ENCODE measurements at places on chromosomes 6 and 20. TPM values are rescaled to one million over a fixed set of nuclear protein-coding genes. Genes with fewer than 3 reads are reported as not detected.

DNA sequence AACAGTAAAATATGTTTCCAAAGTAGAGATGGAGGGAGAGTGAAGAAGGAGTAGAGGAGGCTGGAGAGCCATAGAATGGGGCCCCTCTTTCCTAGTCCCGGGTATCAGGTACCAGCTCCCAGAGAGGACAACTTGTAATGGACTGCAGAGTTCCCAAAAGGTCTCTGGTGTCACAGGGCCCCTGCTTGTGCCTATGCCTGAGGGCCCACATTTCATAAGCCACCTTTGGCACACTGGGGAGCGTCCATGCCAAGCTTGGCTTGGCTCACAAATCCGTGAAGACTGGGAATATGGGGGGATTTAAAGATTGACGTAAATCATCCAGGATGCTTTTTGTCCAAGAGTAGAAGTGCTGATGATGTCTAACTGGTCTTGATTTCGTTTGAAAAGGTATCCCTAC lies 16.4 kb upstream of the SLC22A3 start:
- H3K27ac ChIP-seq = no peak overlapping the region
- peaks cover 20% of the 10 kb centered on the region for H3K27me3 ChIP-seq
- H3K36me3 ChIP-seq = no peaks in the 10 kb centered on the region
- no peak for DNase-seq
- no peak overlapping the region for H3K4me3 ChIP-seq
- H3K4me1 ChIP-seq = no peaks in the 10 kb centered on the region

APOM gene
- total RNA-seq = 4.9 TPM

KIAA1586 gene
- 18.7 TPM for total RNA-seq

DNA sequence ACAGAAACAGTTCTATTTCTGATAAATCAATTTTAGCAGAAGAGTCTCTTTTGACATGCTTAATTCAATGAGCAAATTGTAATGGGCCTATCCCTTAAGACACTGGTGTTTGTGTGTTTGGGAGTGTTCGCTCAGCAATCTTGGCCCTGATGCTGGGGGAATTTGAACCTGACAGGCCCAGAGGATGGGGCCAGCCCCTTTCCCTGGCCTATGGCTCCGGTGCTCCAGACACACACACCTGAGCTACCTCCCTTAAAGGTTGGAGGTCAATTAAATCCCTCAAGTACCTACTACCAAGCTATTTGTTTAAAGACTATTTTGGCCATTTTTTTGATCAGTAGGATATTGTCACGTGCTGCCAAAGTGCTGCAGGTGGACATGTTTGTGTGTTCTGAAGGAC lies 549.3 kb downstream of the PRKN start:
- no peaks in the 10 kb centered on the region for H3K27me3 ChIP-seq
- H3K36me3 ChIP-seq = no peaks in the 10 kb centered on the region
- no peak overlapping the region for H3K27ac ChIP-seq
- no peak overlapping the region for H3K4me3 ChIP-seq

GRCh38 chr6:56749632-56750151 lies 107.0 kb upstream of the DST start:
- H3K36me3 ChIP-seq = no peaks in the 10 kb centered on the region
- no peak overlapping the region for H3K4me3 ChIP-seq
- no peak for DNase-seq
- H3K4me1 ChIP-seq = no peaks in the 10 kb centered on the region

ULBP3 gene
- 0.47 TPM for total RNA-seq

DNA sequence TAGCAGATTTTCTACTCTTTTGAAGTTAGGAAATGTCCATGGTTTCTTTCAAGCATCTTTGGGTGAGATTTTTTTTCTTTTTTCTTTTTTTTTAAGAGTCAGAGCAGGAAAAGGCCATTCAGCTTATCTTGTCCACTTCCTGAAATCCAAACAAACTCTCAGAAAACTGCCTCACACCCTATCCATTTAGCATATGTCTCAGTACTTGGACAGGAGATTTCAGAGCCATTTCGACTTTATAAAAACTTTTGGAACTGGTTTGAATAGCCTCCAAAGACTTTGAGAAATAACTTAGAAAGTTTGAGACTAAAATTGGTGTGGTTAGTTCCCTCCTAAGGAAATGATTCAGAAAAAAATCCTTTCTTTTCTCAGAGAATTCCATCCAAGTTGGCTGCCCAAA lies 125.1 kb downstream of the MYLK4 start:
- H3K27ac ChIP-seq = no peak overlapping the region
- peaks cover 6% of the 10 kb centered on the region for H3K27me3 ChIP-seq
- H3K4me3 ChIP-seq = no peak overlapping the region
- no peak for DNase-seq

- no peak for DNase-seq
- no peak overlapping the region for H3K27ac ChIP-seq
- no peaks in the 10 kb centered on the region for H3K4me1 ChIP-seq
- no peaks in the 10 kb centered on the region for H3K36me3 ChIP-seq
Observed at GRCh38 chr6:123909989-123910388, 106.3 kb downstream of the NKAIN2 start.

CD93 gene
- 0.11 TPM for total RNA-seq

DNA sequence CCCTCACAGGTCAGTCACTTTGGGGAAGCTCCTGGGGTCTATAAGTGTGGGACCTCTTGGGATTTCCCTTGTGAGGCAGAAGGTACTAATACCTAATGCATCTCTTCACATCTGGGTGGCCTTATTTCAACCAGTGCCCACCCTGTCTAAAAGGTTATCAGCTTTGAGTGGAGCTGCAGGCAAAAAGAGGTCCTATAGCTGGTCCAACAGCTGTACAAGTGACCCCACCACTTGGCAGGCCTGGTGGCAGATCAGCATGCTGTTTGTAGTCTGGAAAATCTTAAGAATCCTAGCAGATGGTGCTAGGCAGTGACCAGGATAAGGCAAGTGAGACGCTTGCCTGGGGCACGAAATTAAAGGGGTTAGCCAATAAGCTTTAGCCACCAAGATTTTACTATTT lies 51.6 kb upstream of the GTSF1L start:
- H3K27ac ChIP-seq = no peak overlapping the region
- DNase-seq = no peak
- peaks cover 16% of the 10 kb centered on the region for H3K4me1 ChIP-seq

- H3K27ac ChIP-seq = no peak overlapping the region
- H3K36me3 ChIP-seq = peaks cover 2% of the 10 kb centered on the region
- peaks cover under 1% of the 10 kb centered on the region for H3K4me1 ChIP-seq
- DNase-seq = no peak
- no peak overlapping the region for H3K4me3 ChIP-seq
- H3K27me3 ChIP-seq = no peaks in the 10 kb centered on the region
Observed at GRCh38 chr20:32460231-32460630, 102.1 kb downstream of the ASXL1 start.

DNA sequence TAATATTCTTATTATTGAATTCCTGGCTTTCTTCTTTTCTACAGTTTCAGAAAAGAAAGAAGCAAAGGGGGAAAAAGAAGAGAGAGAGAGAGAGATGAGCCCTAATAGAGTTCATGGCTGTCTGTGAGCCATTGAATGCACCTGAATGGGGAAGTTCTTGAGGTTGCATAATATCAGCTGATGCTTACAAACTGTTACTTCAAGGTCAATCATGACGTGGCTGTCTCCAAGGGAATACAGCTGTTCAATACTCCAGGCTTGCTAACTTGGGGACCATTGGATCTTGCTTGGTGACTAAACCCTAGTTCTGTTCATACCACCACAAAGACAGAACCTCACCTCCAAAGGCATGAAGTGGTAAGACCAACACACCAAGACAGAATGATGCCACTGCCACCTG lies 180.4 kb downstream of the ADGRG6 start:
- peaks cover 3% of the 10 kb centered on the region for H3K4me1 ChIP-seq
- DNase-seq = no peak
- no peak overlapping the region for H3K4me3 ChIP-seq
- no peak overlapping the region for H3K27ac ChIP-seq
- no peaks in the 10 kb centered on the region for H3K27me3 ChIP-seq

GRCh38 chr20:49891476-49892110 lies 23.7 kb downstream of the SPATA2 start:
- peaks cover 7% of the 10 kb centered on the region for H3K36me3 ChIP-seq
- peaks cover 35% of the 10 kb centered on the region for H3K4me1 ChIP-seq
- H3K27me3 ChIP-seq = no peaks in the 10 kb centered on the region
- H3K27ac ChIP-seq = peak overlapping the region; percentile 11

CD83 gene
- 24.4 TPM for total RNA-seq

GRCh38 chr6:153207006-153207405 lies 75.9 kb upstream of the RGS17 start:
- DNase-seq = no peak
- H3K4me1 ChIP-seq = peaks cover 4% of the 10 kb centered on the region
- H3K27ac ChIP-seq = no peak overlapping the region

DNA sequence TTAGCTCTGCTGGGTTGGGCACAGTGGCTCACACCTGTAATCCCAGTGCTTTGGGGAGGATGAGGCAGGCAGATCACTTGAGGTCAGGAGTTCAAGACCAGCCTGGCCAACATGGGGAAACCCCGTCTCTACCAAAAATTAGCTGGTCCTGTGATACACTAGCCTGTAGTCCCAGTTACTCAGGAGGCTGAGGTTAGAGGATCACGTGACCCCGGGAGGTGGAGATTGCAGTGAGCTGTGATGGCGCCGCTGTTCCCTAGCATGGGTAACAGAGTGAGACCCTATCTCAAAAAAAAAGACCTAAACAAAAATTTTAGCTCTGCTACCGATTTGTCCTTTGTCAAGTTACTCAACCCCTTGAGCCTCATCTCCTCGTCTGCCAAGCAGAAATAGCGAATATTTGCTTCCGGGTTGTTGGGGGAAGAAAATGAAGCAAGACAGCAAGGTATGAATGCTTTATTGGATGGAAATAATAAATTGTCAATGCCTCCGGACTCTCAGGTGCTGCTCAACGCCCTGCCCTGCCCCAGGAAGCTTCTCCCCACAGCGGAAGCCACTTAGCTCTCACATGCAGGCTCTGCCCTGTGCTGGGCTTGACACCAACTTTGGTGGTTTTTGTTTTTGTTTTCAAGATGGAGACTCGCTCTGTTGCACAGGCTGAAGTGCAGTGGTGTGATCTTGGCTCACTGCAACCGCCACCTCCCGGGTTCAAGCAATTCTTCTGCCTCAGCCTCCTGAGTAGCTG lies 24.9 kb upstream of the ITCH start:
- no peaks in the 10 kb centered on the region for H3K27me3 ChIP-seq
- H3K4me1 ChIP-seq = no peaks in the 10 kb centered on the region
- H3K36me3 ChIP-seq = no peaks in the 10 kb centered on the region

DTNBP1 gene
- 12.6 TPM for total RNA-seq

- peak overlapping the region; percentile 18 for H3K27ac ChIP-seq
- H3K36me3 ChIP-seq = peaks cover 2% of the 10 kb centered on the region
- peaks cover 27% of the 10 kb centered on the region for H3K4me1 ChIP-seq
Observed at GRCh38 chr6:30885999-30886896, 1.9 kb downstream of the DDR1 start.

- H3K4me3 ChIP-seq = peak overlapping the region; percentile 94
- peaks cover 2% of the 10 kb centered on the region for H3K36me3 ChIP-seq
- H3K27ac ChIP-seq = peak overlapping the region; percentile 95
- peak; percentile 82 for DNase-seq
Observed at GRCh38 chr6:45420083-45420908, 42.6 kb upstream of the SUPT3H start.

NFYA gene
- total RNA-seq = 31.1 TPM

- H3K27me3 ChIP-seq = no peaks in the 10 kb centered on the region
- no peak for DNase-seq
- no peaks in the 10 kb centered on the region for H3K4me1 ChIP-seq
- H3K36me3 ChIP-seq = no peaks in the 10 kb centered on the region
- H3K27ac ChIP-seq = no peak overlapping the region
Observed at GRCh38 chr6:55818482-55818881, 56.9 kb downstream of the BMP5 start.

- peaks cover 84% of the 10 kb centered on the region for H3K4me1 ChIP-seq
- H3K27me3 ChIP-seq = no peaks in the 10 kb centered on the region
- peaks cover 35% of the 10 kb centered on the region for H3K36me3 ChIP-seq
- H3K4me3 ChIP-seq = peak overlapping the region; percentile 7
- H3K27ac ChIP-seq = peak overlapping the region; percentile 88
- peak; percentile 35 for DNase-seq
Observed at GRCh38 chr6:11330413-11330760, 97.9 kb upstream of the NEDD9 start.

Data from activated CD8-positive, alpha-beta T cell treated with anti-CD3 and anti-CD28 coated beads for 36 hours (primary cell).